GOT3 (cell line): ENCODE measurements at places on chromosomes 7 and 10.

DNA sequence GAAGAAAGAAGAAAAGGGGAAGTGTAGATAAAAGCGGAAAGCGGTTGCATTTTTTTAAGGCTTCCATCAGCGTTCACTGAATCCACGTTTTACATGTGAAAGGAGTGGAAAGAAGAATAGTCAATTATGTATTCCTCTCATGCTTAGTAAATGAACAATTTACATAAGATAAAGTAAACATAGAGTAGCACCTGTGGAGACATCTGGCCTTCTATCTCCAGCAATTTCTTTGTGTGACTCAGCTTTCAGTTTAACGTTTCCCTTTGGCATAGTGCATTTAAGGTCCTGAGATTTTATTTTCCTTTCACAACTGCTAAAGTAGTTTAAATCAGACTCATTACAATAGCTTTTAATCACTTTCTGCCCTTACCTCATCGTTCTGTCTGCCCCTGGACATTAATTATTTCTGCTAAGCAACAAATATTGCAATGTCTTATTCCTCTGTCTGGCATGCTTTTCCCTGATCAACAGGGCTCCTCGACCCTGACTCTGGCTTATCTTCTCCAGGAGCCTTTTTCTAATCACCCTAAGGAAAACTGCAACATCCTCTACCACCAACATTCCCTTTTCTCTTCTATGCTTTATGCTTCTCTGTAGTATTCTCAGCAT is 383.5 kb upstream of the VWC2 start:
- no peak for DNase-seq

- DNase-seq, result no peak
Observed at GRCh38 chr10:18216482-18216881, 76.3 kb downstream of the CACNB2 start.

- DNase-seq, result no peak
Observed at GRCh38 chr7:75878312-75878768, 494 bp upstream of the RHBDD2 start.

DNA sequence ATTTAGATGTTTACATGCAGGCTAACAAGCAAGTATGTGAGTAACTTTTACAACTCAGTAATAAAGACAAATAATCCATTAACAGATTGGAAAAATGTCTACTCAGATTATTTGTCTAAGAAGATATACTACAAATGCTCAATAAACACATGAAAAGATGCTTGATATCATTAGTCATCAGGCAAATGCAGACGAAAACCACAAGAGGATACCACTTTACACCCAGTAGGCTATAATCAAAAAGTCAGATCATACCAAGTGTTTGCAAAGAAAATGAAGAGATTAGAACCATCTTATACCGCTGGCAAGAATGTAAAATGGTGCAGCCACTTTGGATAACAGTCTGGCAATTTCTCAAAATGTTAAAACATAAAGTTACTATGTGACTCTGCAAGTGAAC is 84.1 kb downstream of the MALSU1 start:
- no peak for DNase-seq

DNA sequence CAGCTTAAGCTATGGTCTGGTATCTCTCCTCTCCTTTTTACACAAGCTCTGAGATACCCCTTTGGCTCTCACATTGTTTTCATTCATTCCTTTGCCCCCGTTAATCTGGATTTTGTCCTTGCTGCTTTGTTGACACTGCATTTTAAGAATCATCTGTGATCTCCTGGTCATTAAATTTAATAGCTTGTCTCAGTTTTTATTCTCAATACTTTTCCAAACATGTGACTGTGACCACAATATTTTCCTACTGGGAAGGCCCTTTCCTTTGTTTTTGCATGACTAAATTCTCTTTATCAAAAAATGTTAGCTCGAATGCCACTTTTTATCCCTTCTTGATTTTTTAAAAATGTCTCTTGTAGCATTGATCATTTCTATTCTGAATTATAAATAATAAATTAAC is 171.2 kb downstream of the SUGCT start:
- DNase-seq, result no peak

- no peak for DNase-seq
Observed at GRCh38 chr10:27659786-27660185, 85.8 kb downstream of the MKX start.

- DNase-seq, result no peak
Observed at GRCh38 chr7:77330169-77330882, 85.8 kb downstream of the GSAP start.

GRCh38 chr7:18890885-18891621 is 226.4 kb downstream of the TWIST1 start:
- no peak for DNase-seq

DNA sequence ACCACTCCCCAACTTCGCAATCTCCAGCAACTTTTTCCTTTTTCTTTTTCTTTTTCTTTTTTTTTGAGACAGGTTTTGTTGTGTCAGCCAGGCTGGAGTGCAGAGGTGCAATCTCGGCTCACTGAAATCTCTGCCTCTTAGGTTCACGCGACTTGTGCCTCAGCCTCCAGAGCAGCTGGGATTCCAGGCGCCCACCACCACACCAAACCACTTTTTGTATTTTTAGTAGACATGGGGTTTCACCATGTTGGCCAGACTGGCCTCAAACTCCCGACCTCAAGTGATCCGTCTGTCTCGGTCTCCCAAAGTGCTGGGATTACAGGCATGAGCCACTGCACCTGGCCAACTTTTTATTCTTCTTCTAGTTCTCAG is 55.0 kb downstream of the KIAA1549 start:
- DNase-seq, result no peak

DNA sequence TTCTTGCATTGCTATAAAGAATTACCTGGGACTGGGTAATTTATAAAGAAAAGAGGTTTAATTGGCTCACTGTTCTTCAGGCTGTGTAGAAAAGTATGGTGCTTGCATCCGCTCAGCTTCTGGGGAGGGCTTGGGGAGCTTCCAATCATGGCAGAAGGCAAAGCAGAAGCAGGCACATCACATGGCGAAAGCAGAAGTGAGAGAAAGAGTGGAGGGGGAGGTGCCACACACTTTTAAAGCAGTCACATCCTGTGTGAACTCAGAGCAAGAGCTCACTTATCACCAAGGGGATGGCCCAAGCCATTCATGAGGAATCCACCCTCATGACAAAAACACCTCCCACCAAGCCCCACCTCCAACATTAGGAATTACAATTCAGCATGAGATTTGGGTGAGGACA is 303.5 kb downstream of the OTUD1 start:
- DNase-seq, result no peak

DNA sequence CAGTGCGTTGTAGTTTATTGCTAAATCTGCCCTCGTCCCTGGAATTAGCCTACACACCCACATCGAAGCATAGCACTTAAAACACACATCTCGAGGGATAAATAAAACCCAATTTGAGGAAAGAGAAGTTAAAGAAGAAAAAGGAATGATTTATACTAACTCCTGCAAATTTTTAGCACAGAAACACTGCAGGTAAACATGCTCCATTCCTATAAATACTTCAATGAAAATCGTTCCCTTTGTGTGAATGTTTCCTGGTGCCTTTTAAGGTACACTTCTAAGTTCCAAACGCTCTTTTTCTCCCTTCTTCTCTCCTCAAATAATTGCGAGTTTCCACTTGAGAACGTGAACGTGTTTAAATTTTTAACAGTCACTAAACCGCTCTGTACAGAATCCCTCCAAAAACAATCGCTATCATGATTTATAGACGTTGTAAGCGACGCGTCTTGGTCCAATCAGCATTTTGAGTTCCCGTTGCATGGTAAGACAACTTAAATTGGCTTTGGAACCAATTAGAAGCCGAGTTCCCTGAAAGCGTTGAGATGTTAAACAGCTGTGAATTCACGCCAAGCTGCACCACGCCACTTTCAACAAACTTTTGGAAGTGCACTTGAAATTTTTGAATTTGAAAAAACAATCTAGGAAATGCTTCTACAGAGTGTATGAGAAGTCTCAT is 12.5 kb upstream of the EBLN1 start:
- DNase-seq, result no peak

GRCh38 chr7:137950263-137950621 is 51.6 kb downstream of the CREB3L2 start:
- no peak for DNase-seq

DNA sequence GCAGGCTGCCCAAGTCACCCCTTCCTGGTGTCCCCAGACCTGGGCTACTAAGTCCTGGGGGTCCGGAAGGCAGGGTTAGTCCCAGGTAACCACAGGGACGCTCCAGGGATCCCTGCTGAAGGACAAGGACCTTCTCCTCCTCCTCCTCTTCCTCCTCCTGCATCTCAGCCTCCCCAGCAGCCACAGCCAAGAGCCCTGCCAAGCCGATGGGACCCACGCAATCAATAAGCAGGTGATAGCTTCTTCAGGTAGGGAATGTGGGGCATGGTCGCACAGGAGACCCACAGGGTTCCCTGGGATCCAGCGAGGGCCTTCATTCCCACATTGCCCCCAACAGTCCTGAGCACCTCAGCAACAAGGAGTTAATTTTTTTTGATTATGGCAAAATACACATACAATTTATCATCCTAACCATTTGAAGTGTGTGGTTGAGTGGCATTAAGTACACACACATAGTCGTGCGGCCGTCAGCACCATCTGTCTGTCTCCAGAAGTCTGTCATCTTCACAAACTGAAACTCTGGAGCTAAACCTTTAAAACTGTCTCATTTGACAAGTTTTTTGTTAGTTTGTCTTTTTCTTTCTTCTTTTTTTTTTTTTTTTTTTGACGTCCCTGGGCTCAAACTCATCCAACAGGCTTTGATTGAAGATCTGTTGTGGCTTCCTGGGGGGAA is 12.1 kb downstream of the CRYGN start:
- DNase-seq, result no peak
